H9 (cell line): ENCODE measurements at places on chromosomes 2 and 18.
A peak's percentile ranks its signal among the peaks of the same experiment; 100 is the strongest.

GRCh38 chr2:169732583-169733358 is 861 bp upstream of the KLHL23 start:
- no peak for DNase-seq

- DNase-seq, result no peak
Observed at GRCh38 chr18:24011123-24011917, 3.2 kb upstream of the TTC39C start.

GRCh38 chr18:69871363-69871762 is 76.3 kb downstream of the CD226 start:
- no peak for DNase-seq

- DNase-seq, result no peak
Observed at GRCh38 chr2:95574506-95574905, 17.3 kb upstream of the TRIM43 start.

- DNase-seq, result no peak
Observed at GRCh38 chr2:154686162-154686561, 12.3 kb upstream of the KCNJ3 start.

- no peak for DNase-seq
Observed at GRCh38 chr18:63177919-63178821, 141.4 kb downstream of the BCL2 start.

- DNase-seq, result no peak
Observed at GRCh38 chr2:239312081-239312511, 88.7 kb downstream of the HDAC4 start.

DNA sequence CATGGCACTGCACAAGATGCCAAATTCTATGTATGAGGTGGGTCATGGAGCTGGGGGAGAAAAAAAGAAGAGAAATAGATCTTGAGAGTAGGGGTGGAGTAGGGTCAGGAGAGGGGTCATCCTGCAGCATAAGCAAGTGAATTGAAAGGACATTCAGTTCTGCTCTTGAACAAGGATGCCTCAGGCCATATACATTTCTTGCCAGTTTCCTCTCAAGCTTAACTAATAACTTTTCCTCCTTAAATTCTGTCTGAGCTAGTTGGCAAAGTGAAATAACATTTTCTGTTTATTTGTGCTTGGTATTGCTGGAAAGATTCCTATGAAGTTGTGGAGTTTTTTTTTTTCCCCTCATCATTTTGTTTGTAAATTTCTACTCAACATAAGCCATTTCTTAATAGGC is 99.0 kb upstream of the LTBP1 start:
- DNase-seq, result no peak

DNA sequence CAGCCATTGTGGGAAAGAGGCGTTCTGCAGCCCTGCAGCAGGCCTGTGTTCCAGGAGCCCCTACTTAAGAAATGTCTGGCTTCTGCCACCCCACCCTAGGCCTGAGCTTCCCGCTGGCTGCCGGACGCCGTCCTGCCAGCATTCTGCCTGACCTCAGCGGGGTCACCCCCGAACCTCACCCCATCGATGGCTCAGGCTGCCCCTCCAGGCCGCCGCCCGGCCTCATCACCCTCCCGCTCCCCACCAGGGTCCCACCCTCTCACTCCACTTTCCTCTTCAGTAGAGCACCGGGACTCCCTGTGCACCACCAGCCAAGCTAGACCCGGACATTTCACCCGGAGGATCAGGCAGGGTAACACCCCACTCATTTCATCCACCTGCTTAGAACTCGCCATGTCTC is 73.6 kb upstream of the SALL3 start:
- DNase-seq, result no peak

GRCh38 chr2:98445683-98446581 is 1.3 kb downstream of the INPP4A start:
- no peak for DNase-seq

DNA sequence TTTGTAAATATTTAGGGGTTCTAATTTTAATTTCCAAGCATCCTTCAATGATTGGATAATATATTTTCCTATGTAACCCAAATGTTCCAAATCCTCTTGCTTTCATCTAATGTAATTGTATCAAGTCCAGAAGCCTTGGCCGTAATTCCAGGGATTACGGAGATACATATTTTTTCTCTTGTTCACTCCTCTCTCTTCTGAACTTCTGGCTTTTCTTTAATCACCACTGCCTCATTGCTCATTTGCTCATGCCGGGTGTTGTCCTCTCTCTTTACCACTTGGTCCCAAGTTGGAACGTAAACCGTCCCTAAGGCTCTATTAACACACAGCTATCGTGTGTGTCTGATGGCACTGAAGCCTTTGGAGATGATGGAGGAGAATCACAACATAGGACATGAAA is 188.7 kb upstream of the COL3A1 start:
- DNase-seq, result no peak

- DNase-seq, result no peak
Observed at GRCh38 chr2:118046634-118047210, 32.9 kb upstream of the CCDC93 start.

DNA sequence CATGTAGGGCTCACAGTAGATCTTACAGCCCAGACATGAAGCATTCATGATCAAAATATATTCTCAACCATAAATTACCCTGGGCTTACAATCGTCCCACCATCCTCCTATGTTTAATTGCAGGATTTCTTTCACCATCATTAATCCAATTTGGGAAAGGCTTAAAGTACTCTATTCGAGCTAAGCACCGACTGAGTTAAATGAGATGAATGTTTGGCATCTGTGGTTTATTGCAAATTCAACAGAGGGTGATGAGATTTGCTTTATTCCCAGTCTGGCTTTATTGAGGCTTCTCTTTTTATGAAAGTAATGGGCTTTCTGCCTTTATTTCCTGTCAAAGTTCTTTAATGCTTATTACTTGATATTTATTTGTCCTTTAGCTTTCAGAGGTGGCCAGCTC is 159.0 kb downstream of the METTL4 start:
- DNase-seq, result no peak

GRCh38 chr2:208490492-208490891 is 83.9 kb downstream of the PTH2R start:
- DNase-seq, result no peak

DNA sequence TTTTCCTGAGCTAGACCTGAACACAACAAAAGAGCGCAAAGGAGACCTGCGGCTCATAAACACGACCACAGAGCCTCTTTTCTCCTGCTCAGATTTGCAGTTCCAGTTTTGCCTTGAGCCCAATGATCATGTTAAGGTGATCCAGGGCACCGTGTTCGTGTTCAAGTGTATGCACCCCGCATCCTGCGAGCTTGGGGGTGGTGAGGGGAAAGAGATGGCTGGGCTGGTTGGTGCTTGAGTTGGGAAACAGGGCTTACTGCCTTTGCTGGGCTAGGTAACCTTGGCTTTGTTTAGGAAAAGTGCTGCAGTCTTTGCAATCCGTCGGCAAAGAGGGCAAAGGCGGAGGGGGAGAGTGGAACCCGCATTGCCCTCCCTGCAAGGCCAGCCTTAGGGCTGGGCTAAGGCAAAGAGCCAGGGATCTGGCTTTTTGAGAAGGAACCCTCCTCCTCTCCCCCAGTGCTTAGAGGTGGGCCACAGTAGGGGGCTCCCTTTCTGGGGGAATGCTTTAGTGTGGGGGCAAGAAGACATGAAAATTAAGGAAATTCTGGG is 1.3 kb downstream of the HOXD10 start:
- DNase-seq, result peak; percentile 17

DNA sequence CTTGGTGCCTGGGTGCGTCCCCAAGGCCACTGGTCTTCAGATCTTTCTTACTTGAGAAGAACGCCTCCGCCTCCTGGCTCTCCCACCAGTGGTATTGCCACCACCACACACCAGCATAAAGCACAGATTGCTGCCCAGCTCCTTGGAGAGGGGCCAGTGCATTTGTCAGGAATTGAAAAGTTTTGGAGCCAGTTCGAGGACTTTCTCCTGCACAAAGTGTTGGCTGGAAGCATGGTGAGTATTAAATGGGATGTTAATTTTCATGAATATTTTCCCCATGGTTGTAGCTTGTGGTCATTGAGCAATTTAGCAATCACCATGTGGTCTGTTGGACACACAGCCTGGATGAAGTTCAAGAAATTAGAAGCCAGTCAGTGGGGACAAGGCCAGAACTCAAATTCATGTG is 684.6 kb upstream of the FANCL start:
- no peak for DNase-seq

DNA sequence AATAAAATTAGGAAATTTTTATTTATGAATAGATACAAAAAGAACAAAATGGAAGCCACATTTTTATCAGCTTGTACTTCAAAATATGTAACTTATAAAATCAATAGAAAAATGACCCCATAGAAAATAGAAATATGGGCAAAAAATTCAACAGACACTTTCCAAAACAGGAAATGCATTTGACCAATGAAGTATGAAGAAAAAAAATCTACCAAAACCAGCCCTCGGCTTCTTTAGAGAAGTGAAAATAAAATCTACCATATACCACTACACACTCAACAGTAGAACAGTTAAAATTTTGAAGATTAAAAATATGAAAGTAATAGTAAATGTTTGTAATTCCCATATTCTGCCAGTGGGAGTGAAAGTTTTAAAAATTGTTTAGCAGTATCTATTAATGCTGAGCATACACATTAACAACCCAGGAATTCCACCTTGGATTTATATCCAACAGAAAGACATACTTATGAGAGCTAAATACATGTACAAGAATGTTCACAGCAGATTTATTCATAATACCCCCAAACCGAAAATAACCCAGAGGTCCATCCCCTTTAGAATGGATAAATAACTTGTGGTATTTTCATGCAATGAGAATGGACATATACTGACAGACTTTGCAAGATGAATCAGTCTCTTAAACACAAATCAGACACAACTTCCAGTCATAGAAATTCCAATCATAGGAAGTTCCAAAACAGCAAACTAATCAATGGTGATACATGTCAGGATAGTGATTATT is 318.0 kb downstream of the FIGN start:
- DNase-seq, result no peak

- DNase-seq, result peak; percentile 12
Observed at GRCh38 chr2:120235681-120236080, 12.5 kb upstream of the TMEM185B start.

GRCh38 chr2:160180172-160180571 is 19.9 kb downstream of the ITGB6 start:
- no peak for DNase-seq

GRCh38 chr2:63740943-63741342 is 100.8 kb upstream of the UGP2 start:
- no peak for DNase-seq

DNA sequence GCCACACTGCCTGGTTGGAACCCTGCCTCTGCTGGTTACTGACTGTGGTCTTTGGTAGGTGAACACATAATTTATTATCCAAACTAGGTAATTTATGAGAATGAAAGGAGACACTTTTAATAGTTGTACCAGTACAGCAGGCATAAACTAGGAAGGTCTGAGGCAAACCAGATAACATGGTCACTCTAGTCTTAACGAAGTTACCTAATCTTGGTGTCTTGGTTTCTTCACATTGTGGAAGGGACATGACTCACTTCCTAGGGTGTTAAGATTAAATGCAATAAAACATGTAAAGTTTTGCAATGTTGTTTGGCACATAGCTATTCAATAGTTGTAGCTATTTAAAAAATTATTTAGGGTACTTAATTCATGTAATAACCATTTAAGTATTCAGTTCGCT is 23.3 kb downstream of the SPTBN1 start:
- DNase-seq, result no peak

DNA sequence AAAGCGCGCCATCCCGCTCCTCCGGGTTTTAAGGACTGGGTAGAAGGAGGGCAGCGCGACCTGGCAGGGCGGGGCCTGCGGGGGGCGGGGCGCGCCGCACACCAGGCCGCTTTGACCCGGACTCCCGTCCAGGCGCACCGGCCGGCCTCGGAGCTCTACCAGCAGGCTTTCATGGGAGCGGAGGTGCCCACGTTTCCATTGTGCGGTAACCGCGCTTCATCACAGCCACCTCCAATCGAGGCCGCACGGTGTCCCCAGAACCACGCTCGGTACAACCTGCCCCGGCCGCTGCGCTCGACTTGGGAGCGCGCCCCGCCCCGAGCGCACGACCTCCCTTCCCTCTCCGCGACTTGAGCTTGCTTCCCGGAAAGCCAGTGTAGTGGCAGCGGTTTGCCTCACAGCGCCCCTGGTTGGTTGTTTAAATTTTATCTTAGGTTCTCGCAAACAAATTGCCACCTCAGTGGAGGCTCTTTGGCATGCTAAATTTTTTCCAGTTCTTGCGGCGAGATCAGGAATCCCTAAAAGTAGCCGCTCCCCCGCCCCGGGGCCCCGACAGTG is 280 bp upstream of the CYP1B1 start:
- peak; percentile 91 for DNase-seq

DNA sequence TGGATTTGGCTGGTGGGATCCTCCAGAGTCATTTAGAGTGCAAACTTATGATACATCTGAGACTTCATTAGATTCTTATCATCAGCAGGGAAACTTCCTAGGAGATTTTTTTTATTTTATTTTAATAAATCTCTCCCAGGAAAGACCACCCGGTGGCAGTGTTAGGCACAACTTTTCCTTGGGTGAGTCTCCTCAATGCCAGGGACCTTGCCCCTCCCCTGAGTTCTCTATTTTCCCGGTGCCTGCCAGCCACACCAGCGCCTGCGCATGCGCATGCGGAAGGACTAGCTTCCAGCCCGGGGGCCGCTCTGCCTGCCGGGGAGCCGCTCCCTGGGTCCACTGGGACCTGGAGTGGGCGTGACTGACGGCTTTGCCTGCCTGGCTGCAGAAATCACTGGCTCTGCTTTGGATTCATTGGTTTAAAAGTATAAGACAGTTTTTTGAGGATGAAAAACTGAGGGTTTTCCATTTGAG is 86.6 kb downstream of the TMEM182 start:
- peak; percentile 93 for DNase-seq

- DNase-seq, result peak; percentile 46
Observed at GRCh38 chr2:27262379-27263286, at the start of gene SLC30A3. Gene SLC30A3 (minus strand): TSS chr2:27263047. CDS start chr2:27262906, 141 bp downstream.

DNA sequence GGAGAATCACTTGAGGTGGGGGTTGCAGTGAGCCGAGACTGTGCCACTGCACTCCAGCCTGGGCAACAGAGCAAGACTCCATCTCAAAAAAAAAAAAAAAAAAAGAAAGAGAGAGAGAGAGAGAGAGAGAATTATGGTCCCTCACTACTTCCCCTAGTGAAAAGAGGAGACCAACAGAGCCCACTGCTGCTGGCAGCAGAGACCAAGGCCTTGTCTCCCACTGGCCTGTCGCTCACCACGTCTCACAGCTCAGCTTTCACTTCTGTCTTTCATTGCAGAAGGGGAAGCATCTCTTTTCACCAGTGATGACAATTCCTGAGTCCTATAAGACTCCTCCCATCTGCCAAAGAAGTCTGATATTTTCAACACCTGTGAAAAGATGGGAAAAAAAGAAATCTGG is 81.3 kb downstream of the CLHC1 start:
- DNase-seq, result no peak
